ENCODE measurements at places on chromosomes 1 and 21.

DNA sequence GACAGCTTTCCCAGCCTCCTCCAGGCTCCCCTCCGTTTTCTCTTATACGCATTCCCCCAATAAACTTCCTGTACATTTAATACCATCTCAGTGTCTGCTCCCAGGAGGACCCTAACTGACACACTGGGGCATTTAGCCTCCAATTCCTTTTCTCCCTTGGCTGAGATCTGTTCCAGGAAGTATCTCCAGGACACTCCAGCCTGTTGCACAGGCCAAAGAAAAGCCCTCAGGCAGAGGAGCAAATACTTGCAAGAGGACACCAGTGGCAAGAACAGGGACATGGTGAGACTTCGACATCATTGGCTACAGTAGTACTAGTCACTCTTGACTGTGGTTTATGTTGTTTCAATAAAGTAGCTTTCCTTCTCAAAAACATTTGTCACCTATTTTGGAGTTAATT is 4.7 kb upstream of the SYNJ1 start:
- DNase-seq = no peak

DNA sequence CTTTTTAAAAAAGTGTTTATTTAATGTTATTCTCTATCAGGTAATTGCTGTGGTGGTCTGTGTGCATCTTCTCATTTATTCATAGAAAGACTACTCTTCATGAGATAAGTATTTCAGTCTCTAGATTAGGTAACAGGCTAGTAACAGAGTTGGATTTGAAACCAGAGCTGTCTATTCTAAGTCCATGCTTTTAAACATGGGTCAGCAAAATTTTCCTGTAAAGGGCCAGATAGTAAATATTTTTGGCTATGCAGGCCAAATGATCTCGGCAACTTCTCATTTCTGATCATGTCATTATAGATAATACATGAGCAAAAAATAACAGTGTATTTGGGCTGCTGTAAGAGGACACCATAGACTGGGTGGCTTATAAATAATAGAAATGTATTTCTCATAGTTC is 485.6 kb upstream of the ZRANB2 start:
- no peak for DNase-seq

DNA sequence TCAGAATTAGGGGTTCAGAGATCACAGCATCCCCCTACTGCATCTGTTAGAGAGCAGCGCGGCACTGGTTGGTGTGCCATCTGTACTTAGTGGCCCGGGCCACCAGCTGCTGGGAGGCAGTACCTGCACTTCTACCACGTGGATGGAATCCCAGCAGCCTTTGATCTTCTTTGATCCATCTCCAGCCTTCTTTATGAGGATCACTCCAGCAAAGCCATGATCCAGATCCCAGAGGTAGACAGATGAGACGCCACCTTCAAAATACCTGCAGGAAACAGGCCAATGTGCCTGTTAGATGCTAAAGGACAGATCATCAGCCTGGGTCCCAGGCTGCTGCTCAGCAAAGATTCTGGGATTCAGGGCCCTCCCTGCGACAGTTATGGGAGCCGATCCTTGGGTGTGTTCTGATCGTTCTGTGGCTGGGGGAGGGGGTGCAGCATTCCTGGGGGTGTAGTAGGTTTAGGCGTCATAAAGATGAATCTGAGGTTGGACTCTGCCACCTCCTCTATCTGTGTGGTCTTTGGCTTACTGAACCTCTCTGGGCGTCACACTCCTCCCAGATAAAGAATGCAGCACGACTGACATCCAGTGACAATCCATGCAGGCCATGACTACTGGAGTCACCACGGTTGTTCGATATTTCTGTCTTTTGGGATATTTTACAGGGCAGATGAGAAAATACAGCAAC is 45.3 kb downstream of the SLC66A1 start:
- no peak for DNase-seq

- DNase-seq = no peak
These were observed 251.7 kb downstream of the BRINP3 start for GRCh38 chr1:190226006-190226405.

DNA sequence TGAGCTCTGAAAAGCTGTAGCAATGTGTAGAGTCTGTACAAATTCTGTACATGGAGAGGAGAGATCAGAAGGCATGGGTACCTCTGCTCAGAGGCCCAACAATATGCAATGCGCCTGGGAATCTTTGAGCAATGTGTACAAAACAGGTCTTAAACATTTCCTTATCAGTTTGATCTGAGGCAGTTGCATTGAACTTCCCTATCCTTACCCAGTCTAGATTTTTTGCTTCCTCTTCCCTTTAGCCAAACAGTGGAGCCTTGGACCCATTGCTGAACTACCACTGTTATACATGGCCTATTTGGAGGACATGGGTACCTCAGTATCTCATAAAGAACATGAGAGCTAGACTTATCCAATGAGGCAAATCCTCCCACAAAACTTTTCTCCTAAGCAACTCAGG is 12.6 kb upstream of the MNDA start:
- DNase-seq = peak; percentile 49

GRCh38 chr1:185644531-185644930 is 89.7 kb upstream of the HMCN1 start:
- DNase-seq = no peak

- no peak for DNase-seq
These were observed 130.9 kb upstream of the ZBTB40 start for GRCh38 chr1:22320587-22321344.

DNA sequence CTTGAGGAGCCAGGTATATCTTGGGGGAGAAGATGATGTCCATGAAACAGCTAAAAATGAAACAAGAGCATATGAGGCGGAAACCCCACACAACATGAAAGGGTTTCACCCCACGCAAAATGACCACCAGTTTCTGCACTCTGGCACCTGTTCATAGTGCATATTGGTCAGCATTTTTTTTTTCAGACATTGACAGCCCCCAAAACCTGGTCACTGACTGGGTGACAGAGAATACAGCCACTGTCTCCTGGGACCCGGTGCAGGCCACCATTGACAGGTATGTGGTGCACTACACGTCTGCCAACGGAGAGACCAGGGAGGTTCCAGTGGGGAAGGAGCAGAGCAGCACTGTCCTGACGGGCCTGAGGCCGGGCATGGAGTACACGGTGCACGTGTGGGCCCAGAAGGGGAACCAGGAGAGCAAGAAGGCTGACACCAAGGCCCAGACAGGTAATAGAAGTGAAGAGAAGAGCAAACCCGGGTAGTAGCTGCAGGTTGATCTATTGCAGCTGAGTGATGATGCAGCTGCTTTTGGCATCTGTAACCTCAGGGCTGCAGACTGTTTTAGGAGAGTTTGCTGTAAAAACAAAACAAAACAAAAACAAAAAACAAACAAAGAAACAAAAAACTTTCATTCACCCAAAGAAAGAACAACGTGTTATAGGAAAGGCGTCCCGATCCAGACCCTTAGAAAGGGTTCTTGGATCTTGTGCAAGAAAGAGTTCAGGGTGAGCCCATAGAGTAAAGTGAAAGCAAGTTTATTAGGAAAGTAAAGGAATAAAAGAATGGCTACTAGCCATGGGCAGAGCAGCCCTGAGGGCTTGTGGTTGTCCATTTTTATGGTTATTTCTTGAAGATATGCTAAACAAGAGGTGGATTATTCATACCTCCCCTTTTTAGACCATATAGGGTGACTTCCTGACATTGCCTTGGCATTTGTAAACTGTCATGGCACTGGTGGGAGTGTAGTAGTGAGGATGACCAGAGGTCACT is 51.0 kb downstream of the TNN start:
- DNase-seq = no peak

- DNase-seq = no peak
These were observed at the start of gene EPHA10 for GRCh38 chr1:37764888-37765441. EPHA10 (minus strand) TSS chr1:37765120; CDS start chr1:37765066, 54 bp downstream.

GRCh38 chr1:230068952-230069684 is 2.1 kb downstream of the GALNT2 start:
- no peak for DNase-seq

DNA sequence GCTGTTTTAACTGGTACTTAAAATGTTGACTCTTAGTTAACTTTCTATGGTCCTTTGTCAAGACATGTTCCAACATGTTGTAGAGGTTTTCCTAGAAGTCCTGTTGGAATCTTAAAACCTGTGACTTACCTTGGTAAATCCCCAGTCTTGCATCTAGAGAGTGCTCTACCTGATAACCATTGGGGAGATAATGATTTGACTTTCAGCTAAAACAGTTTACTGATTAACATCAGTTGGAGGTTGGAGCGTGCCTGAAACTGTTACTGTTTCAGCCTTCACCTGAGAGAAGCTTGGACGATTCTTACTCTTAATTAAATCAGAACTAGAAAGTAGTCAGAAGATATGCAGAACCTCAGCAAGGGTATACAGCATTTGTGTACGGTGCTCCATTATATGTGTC is 8.8 kb downstream of the MDM4 start:
- no peak for DNase-seq

DNA sequence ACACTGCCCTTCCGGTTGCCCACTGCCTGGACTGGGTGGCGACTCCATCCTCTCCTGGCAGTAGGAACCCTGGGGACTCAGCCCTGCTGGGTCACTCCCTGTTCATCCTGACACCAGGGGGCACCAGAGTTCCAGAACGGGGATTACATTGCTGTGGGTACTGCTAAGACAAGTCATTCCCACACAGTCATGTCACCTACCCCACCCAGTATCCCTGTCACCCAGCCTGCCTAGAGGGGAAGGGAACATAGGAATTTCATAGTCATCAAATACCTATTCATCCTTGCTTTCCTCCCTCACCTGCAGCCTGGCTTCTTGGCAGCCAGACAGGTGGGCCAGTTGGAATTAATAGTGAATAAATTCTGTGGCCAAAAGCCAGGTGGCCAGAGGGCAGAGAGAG is 9.8 kb upstream of the SFN start:
- peak; percentile 60 for DNase-seq

GRCh38 chr1:210477328-210477924 is 148.7 kb downstream of the HHAT start:
- DNase-seq = no peak

GRCh38 chr1:59704716-59705115 is 110.0 kb upstream of the HOOK1 start:
- DNase-seq = no peak

- no peak for DNase-seq
These were observed 11.6 kb downstream of the UMODL1 start for GRCh38 chr21:42082501-42083360.
